Activated naive CD4-positive, alpha-beta T cell treated with anti-CD3 and anti-CD28 coated beads, Interleukin-2, amount 50 U/mL, for 72 hours (primary cell): ENCODE measurements at places on chromosomes 5 and 9. TPM values are rescaled to one million over a fixed set of nuclear protein-coding genes. Genes with fewer than 3 reads are reported as not detected.

The ST8SIA4 gene
- 36.2 TPM for total RNA-seq

The PCDHGA9 gene
- not detected for total RNA-seq

The RNF180 gene
- not detected for total RNA-seq

The SLC6A19 gene
- total RNA-seq, result not detected

The CMYA5 gene
- total RNA-seq, result 0.30 TPM

The KIF3A gene
- total RNA-seq, result 12.7 TPM

The FBN2 gene
- not detected for total RNA-seq

DNA sequence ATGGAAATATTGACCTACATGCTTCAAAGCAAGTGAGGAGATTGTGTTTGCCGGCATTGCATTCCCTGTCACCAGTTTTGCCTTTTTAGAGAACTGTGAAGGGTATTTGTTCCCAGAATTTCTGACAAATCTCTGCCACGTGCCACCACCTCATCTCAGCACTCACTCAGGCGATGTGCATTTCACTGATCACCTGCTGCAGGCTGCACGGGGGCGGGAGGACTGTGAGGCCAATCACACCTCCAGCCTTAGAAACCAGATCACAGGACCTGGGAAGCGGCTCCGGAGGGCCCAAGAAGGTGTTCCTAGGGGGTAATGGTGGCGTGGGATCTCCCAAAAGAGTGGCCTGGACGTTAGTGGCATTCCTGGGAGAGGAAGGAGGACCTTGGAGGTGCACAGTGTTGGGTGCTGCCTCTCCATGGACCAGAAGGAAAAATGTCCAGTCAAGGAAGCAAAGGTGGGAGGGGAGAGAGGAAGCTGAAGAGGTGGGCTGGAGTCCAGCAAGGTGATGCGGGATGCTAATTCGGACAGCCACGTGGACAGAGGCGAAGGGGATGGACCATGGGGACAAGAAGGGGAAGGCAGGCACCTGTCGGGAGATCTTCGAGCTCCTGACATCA, 63.6 kb upstream of the OLFM1 start:
- no peak for DNase-seq

DNA sequence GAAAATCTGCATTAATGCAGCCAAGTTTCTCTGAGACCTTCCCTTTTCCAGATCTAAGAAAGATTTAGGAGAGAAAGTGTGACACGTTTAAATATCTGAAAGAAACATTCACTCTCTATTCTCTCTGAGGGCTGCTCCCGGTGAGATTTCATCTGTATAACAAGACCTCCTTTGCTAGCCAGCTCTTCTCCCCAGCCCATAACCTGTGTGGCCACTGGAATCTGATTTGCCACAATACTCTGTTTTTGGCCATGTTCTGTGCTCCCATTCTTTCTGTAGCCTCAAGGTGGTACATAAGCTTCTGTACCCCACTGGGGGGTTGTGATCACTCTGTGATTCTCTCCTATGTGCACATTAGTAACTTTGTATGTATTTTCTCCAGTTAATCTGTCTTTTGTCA, 291.0 kb upstream of the SEMA6A start:
- DNase-seq, result no peak

DNA sequence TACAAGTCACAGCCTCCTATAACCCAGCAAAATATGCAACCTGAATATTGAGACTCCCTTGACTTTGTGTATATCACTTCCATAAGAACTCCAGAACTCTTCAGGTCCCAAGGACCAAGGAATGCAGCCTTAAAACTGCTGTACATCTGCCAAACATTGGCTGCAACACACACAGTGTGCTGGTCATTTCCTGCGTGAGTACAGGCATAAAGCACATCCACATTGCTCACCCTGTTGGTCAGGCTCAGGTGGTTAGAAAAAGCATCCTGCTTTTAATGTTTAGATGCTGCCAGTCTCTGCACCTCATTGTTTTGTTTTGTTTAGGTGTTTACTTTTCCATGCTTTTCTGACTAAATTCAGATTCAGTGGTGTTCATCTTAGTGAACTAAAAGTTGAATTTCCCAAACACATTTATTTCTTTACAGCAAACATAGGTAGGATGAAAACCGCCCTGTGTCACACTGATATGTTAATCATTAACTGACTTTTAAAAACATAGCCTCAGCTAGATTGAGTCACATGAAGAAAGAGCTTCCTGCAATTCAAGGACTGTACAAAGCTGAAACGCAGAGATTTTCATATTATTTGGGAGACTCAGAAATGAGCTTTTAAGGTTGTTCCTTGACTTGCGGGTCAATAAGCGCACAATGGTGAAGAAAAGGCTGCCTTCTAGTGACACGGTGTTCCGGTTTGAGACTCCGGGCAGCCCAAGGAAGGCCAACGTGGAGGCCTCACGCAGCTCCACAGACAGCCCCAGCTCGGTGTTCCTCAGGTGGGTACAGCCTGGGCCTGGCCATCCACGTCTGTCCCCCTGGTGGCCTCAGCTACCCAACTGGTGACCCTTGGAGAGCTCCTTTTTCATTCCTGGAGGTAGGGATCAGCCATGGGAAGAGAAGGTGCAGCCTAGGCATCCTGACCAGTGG, 52.2 kb upstream of the GRAMD2B start:
- no peak for DNase-seq

GRCh38 chr5:111580956-111581355, 68.6 kb upstream of the STARD4 start:
- DNase-seq, result no peak

GRCh38 chr5:159343295-159344094, 13.2 kb upstream of the IL12B start:
- no peak for DNase-seq

DNA sequence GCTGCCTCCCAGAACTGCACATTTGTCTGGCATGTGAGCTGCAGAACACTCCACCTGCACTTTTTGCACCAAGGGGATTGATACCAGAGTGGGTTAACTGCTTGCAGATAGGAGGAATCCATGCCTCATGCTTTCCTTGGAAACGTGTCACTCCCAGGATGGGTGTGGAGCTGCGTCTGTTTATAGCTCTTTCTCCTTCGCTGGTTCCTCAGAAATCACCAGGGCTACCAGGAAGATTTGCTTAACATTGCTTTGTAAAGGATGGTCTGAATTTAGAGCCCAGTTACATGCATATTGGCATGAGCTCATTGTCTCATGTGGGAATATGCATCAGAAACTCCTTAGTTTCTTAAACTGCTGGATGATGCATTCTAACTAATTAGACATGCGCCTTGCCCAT, 234.6 kb downstream of the GADD45G start:
- no peak for DNase-seq

- DNase-seq, result no peak
Observed at GRCh38 chr9:26813247-26813646, 79.4 kb downstream of the CAAP1 start.

DNA sequence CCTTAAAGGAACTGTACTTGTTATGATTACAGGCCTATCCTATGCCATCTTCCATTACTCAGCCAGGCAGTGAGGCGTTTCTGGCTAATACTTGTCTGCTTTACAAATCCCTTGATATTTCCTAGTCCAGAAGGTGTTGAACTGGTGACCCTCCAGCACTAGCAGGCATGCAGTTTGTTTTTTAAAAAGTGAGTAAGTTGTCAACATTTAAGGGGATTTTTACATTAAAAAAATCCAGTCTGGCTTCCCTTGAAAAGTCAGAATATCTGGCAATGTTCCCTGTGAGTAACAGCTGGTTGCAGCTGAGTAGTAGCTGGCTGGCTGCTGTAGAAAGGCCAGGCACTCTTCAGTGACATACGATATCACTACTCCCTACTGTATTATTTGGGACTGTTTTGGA, 21.8 kb downstream of the GRIN3A start:
- DNase-seq, result no peak

- no peak for DNase-seq
Observed at GRCh38 chr5:150222906-150223305, 33.0 kb downstream of the SLC6A7 start.

GRCh38 chr9:23423999-23424398, 402.0 kb downstream of the ELAVL2 start:
- DNase-seq, result no peak

- DNase-seq, result no peak
Observed at GRCh38 chr9:76464706-76465105, 5.7 kb downstream of the GCNT1 start.
